ENCODE measurements at places on chromosomes 1 and 21.
A peak's percentile ranks its signal among the peaks of the same experiment; 100 is the strongest.

DNA sequence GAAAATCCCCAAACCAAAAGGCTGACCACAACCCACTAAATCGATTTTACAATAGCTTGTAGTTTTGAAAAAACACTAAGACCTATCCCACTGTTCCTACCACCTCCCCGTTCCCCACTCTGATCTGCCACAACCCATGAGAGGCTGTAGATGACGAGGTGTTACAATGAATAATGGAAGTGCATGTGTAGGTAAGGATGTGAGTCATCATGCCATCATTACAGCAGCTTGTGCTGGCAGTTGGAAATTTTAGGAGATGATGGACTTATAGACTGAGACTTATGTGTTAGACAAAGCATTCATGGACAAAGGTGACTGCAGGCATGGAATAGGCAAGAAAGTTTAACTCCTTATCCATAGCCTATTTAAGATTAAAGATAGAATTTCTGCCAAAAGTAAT, 184.7 kb upstream of the CACYBP start:
- H3K4me1 ChIP-seq = peaks cover 18% of the 10 kb centered on the region
- no peaks in the 10 kb centered on the region for H3K27me3 ChIP-seq
- peaks cover 26% of the 10 kb centered on the region for H3K36me3 ChIP-seq
- H3K4me3 ChIP-seq = no peak overlapping the region
- H3K27ac ChIP-seq = peak overlapping the region; percentile 6
- peak; percentile 96 for ATAC-seq

GRCh38 chr1:184004935-184005334, 32.6 kb downstream of the COLGALT2 start:
- peaks cover 12% of the 10 kb centered on the region for H3K27me3 ChIP-seq
- H3K27ac ChIP-seq = no peak overlapping the region
- H3K4me1 ChIP-seq = no peaks in the 10 kb centered on the region
- no peak for ATAC-seq
- no peak overlapping the region for H3K4me3 ChIP-seq

DNA sequence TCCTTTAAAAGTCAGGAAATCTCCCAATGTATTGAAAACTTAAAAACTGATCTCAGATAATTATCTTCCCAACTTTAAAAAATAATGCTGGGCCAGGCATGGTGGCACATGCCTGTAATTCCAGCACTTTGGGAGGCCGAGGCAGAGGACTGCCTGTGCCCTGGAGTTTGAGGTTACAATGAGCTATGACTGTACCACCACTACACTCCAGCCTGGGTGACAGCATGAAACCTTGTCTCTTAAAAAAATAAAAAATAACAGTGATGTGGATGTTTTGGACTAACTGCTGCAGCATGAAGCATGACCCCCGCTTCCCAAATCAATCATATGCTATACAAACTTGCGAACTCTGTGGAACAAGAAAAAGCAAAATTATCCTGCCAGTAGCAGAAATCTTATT, 186.3 kb downstream of the RERE start:
- ATAC-seq = no peak
- no peak overlapping the region for H3K27ac ChIP-seq
- no peak overlapping the region for H3K4me3 ChIP-seq
- H3K36me3 ChIP-seq = no peaks in the 10 kb centered on the region

DNA sequence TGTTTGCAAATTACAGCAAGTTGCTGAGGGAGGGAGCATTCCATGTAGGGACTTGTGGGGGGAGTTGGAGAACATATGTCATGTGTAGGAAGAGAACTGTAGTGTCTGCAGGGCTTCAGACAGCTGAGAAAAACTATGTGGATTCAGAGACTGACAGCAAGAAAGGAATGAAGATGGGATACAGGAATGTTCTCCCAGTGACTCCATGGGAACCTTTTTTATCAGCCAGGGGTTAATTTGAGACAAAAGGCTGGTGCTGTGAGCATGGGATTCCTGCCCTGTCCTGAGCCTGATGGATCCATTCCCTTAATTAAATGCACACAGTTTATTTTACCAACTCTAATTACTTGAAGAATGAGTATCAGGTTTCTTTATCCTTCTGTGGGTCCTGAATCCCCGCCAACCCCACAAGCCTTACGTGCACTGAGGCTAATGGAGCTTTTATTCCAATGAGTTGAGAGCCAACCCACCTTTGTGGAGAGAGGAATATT, 26.5 kb upstream of the PLXNA2 start:
- H3K36me3 ChIP-seq = no peaks in the 10 kb centered on the region
- H3K27ac ChIP-seq = no peak overlapping the region
- no peaks in the 10 kb centered on the region for H3K4me1 ChIP-seq
- H3K4me3 ChIP-seq = no peak overlapping the region

DNA sequence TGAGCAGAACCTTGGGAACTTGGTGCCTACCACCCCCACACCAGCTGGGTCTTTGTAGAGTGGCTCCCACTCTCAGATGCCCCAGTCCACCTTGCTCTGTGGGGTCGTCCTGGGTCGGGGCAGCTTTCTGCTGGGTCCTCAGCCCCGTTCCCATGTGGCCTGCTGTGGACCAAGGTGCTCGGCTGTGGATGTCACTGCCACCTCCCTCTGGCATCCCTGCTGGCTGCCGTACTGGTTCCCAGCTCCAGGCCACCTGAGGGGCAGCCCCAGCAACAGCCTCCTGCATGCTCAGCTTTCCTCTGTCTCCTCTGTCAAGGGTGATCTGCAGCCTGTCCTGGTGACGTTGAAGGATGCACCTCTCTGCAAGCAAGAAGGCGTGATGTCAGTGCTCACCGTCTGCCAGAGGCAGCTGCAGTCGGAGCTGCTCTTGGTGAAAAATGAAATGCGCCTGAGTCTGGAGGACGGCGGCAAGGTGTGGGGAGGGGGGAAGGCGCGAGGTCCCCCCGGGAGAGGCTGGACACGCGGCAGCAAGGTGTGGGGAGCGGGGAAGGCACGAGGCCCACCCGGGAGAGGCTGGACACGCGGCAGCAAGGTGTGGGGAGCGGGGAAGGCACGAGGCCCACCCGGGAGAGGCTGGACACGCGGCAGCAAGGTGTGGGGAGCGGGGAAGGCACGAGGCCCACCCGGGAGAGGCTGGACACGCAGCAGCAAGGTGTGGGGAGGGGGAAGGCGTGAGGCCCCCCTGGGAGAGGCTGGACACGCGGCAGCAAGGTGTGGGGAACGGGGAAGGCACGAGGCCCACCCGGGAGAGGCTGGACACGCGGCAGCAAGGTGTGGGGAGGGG, 45.9 kb upstream of the DIP2A start:
- H3K27me3 ChIP-seq = no peaks in the 10 kb centered on the region
- no peak overlapping the region for H3K4me3 ChIP-seq
- H3K36me3 ChIP-seq = peaks cover 44% of the 10 kb centered on the region
- no peaks in the 10 kb centered on the region for H3K4me1 ChIP-seq
- no peak for ATAC-seq

- peak overlapping the region; percentile 92 for H3K27ac ChIP-seq
- H3K4me1 ChIP-seq = peaks cover 40% of the 10 kb centered on the region
- peaks cover 92% of the 10 kb centered on the region for H3K36me3 ChIP-seq
- ATAC-seq = peak; percentile 25
- H3K4me3 ChIP-seq = peak overlapping the region; percentile 83
- H3K27me3 ChIP-seq = no peaks in the 10 kb centered on the region
Observed at GRCh38 chr1:226732856-226733291, 6.2 kb downstream of the ITPKB start.

DNA sequence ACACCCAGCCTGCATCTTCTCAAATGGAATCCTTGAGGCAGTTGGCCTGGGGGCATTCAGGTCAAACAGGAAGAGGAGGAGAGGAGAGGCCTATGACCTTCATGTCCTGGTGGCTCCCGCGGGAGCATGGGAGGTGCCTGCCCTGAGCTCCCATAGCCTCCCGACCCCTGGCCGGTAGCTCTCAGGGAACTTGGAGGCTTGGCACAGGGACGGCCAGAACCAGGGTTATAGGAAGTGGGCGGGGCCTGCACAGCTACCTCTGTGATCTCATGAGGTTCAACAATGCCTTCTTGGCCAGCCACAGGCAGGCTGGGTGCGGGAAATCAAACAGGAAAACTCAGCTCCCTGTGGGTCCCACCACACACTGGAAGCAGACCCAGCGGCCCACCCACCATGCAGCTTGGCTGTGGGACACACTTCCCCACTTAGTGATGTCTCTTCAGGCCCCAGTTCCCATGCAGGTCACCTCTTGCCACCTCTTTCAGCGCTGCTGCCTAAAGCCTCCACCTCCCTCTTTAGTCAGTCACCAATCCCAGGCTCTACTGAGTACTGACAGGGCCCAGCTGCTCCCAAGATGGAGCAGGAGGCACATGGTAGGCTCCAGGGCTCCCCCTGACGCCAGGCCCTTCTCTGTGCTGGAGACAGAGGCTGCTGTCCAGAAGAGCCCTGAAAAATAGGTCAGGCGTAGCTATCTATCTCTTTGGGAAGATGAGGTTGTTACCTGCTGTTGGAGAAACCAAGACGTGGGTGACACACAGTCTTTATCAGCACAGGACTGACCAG, at the start of gene SLFNL1:
SLFNL1 (minus strand) TSS at position 200 of the 783 bp plus-strand sequence. CDS start 1,065 bp downstream, outside the sequence.
- H3K27ac ChIP-seq = no peak within 1 kb of the TSS
- ATAC-seq = no peak
- no peaks in the 10 kb centered on the region for H3K27me3 ChIP-seq
- no peak within 1 kb of the TSS for H3K4me3 ChIP-seq
- H3K36me3 ChIP-seq = peaks cover 25% of the 10 kb centered on the region

DNA sequence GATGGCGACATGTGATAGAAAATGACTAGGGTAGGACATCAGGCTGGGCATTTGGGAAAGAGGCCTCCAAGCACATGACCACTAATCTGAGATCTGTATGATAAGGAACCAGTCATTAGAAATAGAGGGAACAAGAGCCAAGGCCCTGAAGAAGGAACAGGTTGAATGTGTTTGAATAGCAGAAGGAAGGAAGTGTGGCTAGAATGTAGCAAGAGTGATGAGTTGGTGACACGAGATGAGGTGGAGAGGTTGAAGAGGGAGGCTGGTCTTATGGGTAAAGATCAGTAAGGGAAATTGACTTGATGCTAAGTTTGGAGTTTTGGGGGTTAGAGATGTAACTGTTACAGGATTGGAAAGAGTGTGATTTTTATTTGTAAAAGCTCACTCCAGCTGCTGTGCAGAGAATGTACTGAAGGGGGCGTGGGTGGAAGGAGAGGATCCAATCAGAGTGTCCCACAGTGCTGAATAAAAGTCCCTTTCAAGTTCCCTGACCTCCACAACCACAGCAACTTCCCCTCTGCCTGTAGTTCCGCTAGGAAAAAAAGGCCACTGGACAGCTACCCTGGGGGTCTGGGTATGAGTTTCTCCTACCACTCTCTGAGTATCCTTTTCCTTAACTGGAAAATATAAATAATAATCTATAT, 295.0 kb downstream of the OMA1 start:
- no peaks in the 10 kb centered on the region for H3K4me1 ChIP-seq
- H3K36me3 ChIP-seq = no peaks in the 10 kb centered on the region
- no peak overlapping the region for H3K4me3 ChIP-seq
- peaks cover 25% of the 10 kb centered on the region for H3K27me3 ChIP-seq

DNA sequence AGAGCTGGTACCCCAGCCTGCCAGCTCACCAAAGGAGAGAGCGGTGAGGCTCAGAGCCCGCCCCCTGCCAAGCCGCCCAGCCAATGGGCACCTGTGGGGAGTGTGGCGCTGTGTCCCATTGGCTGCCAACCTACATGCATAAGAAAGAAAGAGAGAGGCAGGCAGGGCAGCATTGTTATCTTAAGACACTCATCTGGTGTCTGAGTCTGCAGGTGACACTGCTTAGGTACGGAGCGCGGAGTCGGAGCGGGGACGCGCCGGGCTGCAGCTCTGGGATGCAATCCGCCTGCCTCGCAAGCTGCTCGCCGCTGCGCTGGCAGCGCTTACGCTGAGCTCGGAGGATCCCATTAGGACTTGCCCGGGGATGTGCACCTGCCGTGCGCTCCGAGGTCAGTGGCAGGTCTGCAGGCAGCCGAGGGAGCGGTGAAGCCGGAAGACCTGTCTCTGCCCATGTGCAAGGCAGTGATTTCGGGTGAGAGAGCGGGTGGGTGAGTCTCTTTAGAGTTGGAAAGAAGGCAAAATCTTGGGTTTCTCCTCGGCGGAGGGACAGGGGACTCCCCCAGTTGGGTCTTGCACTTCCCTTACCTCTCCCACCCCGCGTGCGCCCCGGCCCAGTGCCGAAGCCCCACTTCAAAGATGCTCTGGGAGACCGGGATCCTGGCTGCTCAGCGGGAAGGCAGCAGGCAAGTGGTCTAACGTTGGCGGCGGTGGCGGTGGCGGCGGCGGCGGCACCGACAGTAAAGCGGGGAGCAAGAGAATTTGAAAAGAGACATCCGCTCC, at the start of gene BRINP2:
BRINP2 (plus strand) TSS at position 203 of the 780 bp plus-strand sequence. CDS start 58,919 bp downstream, outside the sequence.
- no peak within 1 kb of the TSS for H3K27ac ChIP-seq
- H3K4me3 ChIP-seq = no peak within 1 kb of the TSS
- no peaks in the 10 kb centered on the region for H3K4me1 ChIP-seq
- peaks cover 10% of the 10 kb centered on the region for H3K27me3 ChIP-seq

DNA sequence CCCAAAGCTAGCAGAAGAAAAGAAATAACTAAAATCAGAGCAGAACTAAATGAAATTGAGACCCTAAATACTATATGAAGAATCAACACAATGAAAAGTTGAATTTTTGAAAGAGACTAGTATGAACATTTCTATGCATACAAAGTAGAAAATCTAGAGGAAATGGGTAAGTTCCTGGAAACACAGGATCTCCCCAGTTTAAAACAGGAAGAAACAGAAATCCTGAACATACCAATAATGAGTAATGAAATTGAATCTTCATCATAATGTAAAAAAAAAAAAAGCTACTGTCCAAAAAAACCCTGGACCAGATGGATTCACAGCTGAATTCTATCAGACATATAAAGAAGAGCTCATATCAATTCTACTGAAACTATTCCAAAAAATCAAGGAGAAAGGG, 233.5 kb downstream of the PLPP3 start:
- no peaks in the 10 kb centered on the region for H3K4me1 ChIP-seq
- H3K27me3 ChIP-seq = peaks cover 6% of the 10 kb centered on the region
- H3K4me3 ChIP-seq = no peak overlapping the region
- H3K36me3 ChIP-seq = no peaks in the 10 kb centered on the region

DNA sequence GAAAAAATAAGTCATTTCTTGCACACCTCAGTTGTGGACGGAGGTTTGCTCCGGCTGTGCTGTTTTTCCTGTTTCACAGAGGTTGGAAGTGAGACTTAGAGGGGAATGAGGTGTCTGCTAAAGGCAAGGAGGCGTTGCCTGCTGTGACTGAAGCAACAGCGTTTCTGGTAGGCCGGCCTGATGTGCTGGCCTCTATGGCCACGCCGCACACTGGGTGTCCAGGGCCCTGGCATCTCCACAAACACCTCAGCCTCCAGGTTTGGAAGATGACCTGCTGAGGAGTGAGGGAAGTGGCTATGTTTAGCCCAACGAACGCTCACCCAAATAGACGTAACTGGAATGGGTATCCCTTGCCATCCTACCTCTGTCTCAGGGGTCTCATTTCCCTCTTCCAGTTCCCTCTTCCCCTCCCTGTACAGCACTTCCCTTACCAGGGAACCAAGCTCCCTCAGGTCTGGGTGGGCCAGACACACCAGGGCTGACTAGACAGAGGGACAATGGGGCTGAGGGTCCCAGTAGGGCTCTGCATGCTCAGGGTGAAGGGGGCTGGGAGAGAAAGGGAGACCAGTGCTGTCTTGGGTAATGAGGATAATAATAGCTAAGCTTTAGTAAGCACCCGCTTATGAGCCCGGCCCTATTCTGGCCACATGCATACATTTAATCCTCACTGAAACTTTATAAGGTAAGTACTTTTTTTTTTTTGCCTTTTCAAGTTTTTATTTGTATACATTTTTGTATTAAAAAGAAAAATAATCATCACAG, 11.9 kb downstream of the CACNA1S start:
- no peaks in the 10 kb centered on the region for H3K36me3 ChIP-seq
- no peaks in the 10 kb centered on the region for H3K4me1 ChIP-seq
- H3K27ac ChIP-seq = no peak overlapping the region

Data from activated T-helper 17 cell treated with anti-CD3 and anti-CD28 coated beads, Interleukin-2, amount 50 U/mL, for 72 hours (primary cell).